ENCODE measurements at places on chromosomes 4 and X.

DNA sequence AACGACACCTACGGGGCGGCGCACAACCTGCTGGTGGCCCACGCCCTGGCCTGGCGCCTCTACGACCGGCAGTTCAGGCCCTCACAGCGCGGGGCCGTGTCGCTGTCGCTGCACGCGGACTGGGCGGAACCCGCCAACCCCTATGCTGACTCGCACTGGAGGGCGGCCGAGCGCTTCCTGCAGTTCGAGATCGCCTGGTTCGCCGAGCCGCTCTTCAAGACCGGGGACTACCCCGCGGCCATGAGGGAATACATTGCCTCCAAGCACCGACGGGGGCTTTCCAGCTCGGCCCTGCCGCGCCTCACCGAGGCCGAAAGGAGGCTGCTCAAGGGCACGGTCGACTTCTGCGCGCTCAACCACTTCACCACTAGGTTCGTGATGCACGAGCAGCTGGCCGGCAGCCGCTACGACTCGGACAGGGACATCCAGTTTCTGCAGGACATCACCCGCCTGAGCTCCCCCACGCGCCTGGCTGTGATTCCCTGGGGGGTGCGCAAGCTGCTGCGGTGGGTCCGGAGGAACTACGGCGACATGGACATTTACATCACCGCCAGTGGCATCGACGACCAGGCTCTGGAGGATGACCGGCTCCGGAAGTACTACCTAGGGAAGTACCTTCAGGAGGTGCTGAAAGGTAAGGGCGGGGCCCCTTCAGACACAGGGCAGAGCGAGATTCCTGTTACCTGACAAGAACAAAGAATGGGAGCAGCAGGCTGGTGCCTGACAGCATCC, 11.7 kb downstream of the RPL9 start:
- DNase-seq, result no peak

DNA sequence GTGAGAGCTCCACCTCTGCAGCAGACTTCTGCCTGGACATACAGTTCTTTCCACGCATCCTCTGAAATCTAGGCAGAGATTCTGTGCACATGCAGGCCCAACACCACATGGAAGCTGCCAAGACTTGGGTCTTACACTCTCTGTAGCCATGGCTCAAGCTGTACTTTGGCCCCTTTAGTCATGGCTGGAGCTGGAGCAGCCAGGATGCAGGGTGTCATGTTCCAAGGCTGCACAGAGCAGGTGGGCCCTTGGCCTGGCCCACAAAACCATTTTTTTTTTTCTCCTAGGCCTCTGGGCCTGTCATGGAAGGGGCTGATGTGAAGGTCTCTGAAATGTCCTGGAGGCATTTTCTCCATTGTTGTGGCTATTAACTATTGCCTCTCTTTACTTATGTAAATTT, 990.5 kb upstream of the ADGRL3 start:
- DNase-seq, result no peak

DNA sequence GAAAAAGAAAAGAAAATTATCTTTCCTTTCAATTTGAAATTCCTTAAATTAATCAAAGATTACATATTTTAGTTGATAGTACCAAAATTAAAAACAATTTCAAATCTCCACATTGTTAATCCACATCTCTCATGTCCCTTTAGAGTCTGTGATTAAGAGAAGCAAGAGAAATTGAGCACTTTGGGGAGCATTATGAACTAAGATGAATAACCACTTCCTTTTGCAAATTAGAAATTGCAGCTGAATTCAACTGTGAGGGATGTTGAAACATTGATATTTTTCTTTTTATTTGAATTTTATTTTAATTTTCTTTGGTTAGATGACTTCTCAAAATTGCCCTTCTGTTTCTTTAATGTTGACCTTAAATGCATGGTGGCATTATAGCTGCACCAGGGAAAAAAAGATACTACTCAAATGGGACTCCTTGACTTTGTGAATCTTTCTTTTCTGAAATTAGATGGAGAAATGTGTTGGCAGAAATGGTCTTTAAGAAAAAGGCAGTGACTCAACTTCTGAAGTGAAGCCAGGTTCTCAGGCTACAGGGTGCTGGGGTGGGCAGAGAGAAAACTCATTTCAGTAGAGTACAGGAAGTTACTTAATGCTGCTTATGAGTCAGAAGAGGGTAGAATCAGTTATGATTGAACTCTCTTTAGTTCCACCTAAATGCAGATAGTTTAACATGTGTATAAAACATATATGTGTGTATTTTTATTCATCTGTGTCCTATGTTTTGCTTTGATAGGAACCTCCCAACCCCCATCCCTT, 92.0 kb upstream of the TNIP3 start:
- DNase-seq, result peak; percentile 35

- no peak for DNase-seq
Observed at GRCh38 chr4:57154191-57154590, 44.0 kb upstream of the IGFBP7 start.

GRCh38 chr4:174222266-174222872, 61.1 kb downstream of the FBXO8 start:
- no peak for DNase-seq

- no peak for DNase-seq
Observed at GRCh38 chrX:154096140-154097002, 1.1 kb downstream of the MECP2 start.

DNA sequence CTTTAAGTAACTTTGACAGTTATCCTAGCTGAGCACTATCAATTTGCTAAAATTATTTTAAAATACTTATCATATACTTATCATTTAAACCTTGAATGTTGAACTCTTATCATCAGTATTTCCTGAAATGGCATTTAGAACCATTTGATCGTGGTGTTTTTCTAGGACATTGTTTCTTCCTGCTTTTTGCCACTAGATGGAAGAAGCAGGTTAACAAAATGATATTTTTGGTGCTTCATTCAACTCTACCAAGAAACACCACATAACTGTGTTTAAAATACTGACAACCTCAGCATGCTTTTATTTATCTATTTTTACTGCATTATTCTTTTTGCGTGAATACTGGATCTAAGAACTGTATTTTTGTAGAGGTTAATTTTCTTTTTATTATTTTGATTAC, 44.6 kb downstream of the C4orf33 start:
- no peak for DNase-seq

All from H54 (cell line).